NCI-H1105 (cell line): ENCODE measurements at places on chromosomes 16 and 17.

GRCh38 chr16:66274335-66275110 lies 92.0 kb upstream of the CDH5 start:
- DNase-seq: no peak

DNA sequence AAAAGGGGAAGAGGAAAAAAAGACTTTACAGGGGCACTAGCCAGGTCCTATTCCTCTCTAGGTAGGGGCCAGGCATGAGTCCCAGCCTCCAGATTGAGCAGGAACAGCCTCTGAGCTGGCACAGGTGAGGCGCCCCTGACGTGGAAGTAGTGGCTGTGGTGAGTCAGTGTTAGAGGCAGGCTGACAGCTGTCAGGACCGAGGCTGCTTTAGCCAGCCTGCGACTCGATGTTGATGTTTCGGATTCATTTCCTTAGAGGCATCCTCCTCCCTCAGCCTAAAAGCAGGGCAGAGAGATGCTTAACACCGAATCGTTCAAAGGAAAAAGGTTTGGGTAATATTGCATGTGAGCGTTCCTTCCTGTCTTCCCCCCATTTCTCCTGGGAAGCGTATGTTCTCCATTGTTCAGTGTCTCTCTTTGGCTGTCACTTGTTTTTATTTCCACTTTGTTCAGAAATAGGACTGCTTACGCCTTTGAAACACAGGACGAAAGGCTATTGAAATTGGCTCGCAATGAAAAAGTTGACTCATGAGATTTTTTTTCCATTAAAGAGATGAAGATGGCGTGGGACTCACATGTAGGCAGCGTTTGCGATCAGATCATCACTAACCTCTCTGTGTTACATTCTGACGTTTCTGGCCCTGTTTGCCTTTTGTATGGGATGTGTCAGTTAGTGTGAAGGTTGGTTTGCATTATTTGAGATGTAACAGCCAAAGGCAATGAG lies 1.3 kb downstream of the KIAA0513 start:
- DNase-seq: no peak

- DNase-seq: no peak
Observed at GRCh38 chr17:45293413-45294211, 23.2 kb downstream of the MAP3K14 start.

DNA sequence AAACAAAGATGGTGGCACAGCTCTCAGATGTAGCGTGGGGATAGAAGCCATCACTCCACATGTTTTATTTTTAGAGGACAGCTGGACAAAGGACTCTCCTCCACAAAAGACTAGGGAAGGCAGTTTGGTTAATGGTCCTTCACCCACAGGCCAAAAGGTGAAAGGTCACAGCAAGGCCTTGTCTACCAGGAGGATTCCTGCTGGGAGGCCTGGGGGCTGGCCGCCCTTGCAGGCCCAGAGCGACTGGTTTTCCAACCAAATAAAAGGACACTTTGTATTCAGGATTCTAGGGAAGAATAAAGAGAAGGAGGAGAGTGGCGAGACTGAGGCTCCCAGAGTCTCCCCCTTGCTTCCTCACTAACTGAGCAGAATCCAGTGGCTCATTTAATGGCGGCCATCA lies 94.3 kb downstream of the AXIN2 start:
- DNase-seq: no peak

DNA sequence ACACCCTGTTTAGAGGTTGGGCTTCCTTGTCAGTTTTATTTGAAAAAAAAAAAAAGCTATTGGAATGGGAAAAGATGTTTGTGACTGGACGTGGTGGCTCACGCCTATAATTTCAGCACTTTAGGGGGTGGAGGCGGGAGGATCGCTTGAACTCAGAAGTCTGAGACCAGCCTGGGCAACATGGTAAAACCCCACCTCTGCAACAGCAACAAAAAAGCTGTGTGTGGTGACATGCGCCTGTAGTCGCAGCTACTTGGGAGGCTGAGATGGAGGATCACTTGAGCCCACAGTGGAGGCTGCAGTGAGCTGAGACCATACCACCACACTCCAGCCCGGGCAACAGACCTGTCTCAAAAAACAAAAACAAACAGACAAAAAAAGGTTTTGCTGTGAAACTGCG lies 66.1 kb upstream of the SIAH1 start:
- no peak for DNase-seq

DNA sequence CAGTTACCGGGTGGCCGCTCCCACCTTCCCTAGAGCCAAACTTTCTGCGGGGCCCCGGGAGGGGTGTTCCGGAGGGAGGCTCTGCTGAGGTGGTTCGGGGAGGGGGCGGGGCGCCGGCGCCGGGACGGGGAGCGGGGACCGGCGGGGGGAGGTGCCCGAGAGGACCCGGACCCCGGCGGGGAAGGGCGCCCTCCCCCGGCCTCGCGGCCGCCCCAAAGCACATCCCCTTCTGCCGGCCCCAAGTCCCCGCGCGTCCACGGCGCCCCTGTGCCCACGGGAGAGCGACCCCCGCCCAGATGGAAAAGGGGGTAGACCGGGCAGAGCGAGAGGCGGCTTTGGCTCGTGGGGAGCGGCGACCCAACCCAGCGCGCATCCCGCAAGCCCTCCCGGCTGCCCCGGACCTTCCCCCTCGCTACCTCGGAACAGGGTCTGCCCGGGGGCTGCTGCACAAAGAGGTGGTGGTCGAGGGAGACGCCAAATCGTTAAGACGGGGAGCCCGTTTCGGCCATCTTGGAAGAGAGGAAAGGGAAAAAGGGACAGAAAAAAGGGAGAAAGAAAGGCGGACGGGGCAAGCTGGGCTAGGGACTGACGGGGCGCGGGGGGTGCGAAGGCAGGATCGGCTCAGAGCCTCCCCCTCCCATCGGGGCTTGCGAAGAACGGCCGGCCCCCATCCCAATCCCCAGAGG lies 530 bp downstream of the PCGF2 start:
- no peak for DNase-seq

- DNase-seq: no peak
Observed at GRCh38 chr16:54098247-54098646, 188.3 kb downstream of the IRX3 start.

DNA sequence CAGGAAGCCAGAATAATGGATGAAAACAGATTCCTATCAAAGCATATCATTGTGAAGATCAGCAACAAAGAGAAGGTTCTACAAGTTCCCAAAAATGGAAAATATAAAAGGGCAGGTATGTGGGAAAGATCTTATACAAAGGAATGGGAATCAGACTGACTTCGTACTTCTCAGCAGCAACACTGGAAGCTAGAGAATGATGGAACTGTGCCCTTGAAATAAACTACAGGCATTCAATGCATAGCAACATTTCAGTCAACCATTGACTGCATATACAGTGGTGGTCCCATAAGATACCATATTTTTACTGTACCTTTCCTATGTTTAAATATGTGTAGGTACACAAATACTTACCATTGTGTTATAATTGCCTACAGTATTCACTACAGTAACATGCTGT lies 30.3 kb upstream of the RAI1 start:
- DNase-seq: no peak

DNA sequence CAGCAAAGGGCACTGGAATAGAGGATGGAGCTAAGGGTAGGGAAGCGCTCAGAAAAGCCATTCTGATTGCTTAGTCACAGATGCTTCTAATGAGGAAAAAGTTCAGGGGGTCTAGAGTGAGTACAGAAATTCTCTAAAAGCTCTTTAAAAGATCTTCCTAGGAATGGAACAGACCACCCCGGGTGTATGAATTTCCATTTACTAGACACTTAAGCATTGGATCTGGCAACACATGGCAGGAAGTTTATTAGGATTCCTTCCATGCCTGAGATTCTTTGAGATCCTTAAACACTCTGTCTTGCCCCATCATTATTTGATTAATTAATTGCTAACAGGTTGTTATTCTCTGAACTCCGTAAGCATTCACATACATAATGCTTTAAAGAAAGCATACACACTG lies 8.5 kb downstream of the KRTAP9-7 start:
- no peak for DNase-seq

DNA sequence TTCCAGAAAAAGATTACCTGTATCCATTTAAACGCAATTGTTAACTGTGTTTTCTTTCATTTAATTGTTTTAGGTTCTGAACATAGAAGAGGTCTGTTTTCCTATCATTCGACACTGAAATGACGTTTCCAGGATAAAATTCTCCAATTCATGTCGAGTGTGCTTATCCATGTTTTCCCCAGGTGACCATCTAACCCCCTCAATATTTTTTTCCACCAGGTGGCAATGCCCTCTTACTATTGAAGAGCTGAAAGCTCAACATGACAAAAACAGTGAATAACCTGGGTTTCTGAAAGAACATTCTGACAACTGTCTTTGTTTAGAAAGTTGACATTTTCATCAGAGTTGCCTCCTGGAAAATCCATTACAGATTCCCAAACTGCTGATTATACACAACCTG lies 948.7 kb downstream of the KCNJ2 start:
- peak; percentile 37 for DNase-seq

GRCh38 chr17:50297407-50297865 lies 23.2 kb downstream of the TMEM92 start:
- DNase-seq: peak; percentile 38

DNA sequence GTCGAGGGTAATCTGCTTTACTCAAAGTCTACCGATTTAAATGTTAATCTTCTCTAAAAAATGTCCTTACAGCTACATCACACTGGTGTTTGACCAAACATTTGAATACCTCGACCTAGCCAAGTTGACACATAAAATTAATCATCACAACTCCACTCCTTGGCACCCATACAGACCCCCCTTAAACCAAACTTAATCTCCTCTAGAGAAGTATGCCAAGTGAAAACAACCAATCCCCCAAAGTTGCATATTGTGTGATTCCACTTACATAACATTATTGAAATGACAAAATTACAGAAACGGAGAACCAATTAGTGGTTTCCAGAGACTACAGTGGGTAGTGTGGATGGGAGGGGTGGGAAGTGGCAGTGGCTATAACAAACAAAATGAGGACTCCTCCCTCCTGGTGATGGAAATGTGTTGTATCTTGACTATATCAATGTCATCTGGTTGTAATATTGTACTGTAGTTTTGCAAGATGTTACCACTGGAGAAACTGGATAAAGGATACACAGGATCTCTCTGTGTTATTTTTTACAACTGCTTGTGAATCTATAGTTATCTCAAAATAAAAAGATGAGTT lies 39.4 kb downstream of the CAPNS2 start:
- DNase-seq: no peak

GRCh38 chr16:12403746-12404658 lies 399.7 kb downstream of the CPPED1 start:
- no peak for DNase-seq

DNA sequence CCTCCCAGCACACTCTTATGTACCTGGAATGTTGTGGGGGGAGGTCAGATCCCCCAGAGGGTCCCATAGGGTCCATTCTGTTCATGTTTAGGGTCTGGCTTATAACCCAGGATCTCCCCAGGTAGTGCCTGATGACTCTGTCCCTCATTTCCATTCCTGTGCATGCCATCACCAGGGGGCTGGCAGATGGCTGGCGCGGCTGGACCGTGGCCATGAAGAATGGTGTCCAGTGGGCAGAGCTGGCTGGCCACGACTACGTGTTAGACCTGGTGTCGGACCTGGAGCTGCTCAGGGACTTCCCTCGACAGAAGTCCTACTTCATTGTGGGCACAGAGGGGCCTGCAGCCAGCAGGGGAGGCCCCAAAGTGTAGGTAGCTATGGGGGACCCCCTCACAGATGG lies 35.0 kb upstream of the ALKBH5 start:
- DNase-seq: no peak

DNA sequence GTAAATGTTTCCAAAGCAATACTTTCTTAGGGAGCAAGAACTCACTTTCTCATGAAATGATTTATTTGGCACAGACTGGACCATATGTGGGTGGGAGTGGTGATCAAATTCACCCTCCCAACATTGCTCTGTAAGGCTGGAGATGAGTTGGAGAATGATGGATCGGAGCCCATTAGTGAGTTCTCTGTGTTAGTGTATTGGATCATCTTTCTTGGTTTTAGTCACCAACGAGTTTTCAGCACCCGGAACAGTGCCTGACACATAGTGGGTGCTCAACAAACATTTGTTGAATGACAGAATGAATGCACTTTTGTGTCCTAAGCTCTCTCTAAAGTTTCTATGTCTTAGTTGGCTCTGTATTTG lies 104.5 kb upstream of the FAM20A start:
- DNase-seq: no peak

DNA sequence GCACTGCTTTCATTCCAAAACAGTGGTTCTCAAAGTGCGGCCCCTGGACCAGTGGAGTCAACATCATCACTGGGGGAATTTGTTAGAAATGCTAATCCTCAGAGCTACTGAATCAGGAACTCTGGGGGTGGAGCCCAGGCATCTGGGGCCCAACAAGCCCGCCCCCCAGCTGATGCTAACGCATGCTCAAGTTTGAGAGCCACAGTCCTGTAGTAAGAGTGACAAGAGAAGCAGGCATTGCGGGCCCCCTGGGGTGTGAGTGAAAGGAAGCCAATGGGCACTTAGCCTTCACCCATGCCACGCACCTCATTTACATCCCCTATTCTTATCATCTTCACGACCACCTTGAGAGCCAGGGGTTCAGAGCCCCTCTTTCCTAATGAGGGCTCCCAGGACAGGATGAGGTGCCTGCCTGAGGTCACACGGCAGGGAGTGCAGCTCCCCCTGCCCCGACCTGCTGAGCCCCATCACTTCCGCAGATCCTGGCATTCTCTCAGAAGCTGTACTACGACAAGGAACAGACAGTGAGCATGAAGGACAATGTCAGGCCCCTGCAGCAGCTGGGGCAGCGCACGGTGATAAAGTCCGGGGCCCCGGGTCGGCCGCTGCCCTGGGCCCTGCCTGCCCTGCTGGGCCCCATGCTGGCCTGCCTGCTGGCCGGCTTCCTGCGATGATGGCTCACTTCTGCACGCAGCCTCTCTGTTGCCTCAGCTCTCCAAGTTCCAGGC lies 9.1 kb downstream of the CA4 start:
- no peak for DNase-seq
